AML-193 (cell line): ENCODE measurements at places on chromosomes 2 and 18.

- no peak for DNase-seq
Observed at GRCh38 chr2:86069091-86069685, 36.5 kb downstream of the POLR1A start.

DNA sequence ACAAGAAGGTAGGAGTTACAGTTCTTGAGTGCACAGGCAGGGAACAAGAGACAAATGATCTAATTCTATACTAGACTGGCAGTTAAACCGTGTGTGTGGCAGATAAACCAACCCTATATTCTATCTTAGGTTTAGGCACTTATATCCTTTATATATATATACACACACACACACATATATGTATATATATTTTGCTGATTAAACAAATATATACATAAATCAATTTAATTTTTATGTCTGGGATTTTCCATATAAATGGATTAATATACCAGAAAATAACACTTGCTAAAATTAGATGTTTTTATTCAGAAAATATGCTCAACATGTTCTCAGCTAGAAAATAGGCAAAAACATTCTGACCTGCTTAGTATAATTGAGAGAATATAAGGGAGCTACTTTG, 887.9 kb upstream of the KLHL29 start:
- DNase-seq, result no peak

- DNase-seq, result no peak
Observed at GRCh38 chr18:13511961-13512577, 214.3 kb downstream of the FAM210A start.

GRCh38 chr18:58893388-58894099, 28.9 kb downstream of the ZNF532 start:
- no peak for DNase-seq

DNA sequence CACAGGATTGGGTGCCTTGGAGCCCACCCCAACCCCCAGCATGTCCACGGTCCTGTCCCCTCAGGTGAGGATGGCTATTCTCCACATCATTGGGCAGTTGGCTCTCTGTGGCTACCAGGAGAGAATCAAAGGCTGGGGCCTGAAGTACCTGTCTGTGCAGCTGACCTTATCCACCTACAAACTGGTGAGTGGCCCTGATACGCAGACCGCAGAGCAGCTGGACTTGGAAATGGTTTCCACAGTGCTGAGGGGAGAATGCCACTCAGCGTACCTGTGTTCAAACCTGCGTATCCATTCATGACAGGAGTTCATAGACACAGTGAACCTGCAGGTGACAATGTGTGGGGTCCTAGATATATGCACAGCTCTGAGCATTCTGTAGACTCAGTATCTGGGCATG, 21.6 kb downstream of the MROH2A start:
- DNase-seq, result no peak

DNA sequence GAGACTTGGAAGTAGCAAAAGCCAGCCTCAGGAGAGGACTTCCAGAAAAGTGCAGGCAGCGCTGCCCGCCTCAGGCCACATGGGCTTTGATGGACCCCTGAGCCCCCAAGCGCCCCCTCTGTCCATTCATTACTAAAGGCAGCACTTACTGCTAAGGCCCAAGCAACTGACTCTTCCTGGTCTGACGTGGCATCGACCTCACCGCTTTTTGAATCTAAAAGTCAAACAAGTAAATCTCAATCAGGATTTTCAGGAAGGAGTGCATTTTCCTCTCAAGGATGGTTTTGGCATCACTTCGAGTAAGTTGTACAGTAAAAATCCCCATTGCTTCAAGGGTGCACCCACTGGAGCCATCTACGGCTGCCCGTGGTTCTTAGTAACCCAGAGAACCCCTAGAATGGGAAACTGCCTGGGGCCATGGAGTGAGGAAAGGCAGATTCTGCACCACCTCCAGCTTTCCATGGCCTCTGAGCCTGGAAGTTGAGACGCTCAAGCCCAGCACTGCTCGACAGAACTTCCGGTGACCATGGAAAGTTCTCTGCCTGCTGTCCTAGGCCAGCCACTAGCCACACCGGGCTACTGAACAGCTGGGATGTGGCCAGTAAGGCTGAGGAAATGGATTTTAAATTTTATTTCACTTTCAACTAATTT, 7.0 kb downstream of the HJURP start:
- no peak for DNase-seq

- DNase-seq, result no peak
Observed at GRCh38 chr2:127437781-127438726, 19.8 kb downstream of the PROC start.

DNA sequence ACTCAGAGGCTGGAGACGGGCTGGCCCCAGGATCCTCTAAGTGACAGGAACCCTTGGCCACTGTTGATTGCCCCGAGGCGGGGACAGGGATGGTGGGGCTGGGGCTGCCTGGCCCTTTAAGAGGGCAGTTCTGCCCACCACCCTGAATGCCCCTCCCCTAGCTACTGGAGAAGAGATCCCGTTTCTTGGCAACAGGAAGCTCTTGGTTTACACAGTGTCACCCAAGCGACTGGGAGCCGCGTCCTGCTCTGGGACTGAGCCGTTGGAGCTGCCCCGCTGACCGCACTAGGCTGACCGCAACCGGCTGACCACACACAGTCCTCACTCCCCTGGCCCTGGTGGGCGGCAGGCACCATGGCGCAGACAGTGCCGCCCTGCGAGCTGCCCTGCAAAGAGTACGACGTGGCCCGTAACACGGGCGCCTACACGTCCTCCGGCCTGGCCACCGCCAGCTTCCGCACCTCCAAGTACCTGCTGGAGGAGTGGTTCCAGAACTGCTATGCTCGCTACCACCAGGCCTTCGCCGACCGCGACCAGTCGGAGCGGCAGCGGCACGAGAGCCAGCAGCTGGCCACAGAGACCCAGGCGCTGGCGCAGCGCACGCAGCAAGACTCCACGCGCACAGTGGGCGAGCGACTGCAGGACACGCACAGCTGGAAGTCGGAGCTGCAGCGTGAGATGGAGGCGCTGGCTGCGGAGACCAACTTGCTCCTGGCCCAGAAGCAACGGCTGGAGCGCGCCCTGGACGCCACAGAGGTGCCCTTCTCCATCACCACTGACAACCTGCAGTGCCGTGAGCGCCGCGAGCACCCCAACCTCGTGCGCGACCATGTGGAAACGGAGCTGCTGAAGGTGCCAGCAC, at the start of gene TEKT4:
TSS of gene TEKT4 (plus strand) at position 205 of the 862 bp plus-strand sequence. CDS start at position 355, 150 bp downstream.
- no peak for DNase-seq

DNA sequence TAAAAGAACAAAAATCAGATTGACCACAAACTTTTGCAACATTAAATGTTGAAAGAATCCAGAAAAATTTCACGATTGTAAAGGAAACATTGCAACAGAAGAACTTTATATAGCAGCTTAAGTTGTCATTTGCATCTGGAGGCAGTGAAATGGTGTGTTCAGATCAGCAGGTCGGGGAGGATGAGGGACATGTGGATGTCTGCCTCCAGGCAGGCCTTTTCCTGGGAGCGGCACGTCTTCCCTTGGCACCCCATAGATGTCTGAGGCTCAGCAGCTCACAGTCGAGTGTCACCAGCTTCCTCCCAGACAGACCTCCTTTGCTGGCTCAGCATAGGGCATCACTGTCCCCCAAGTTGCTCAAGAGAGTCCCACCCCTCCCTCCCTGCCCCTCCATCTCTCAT, 44.3 kb upstream of the ASB1 start:
- DNase-seq, result peak; percentile 81

DNA sequence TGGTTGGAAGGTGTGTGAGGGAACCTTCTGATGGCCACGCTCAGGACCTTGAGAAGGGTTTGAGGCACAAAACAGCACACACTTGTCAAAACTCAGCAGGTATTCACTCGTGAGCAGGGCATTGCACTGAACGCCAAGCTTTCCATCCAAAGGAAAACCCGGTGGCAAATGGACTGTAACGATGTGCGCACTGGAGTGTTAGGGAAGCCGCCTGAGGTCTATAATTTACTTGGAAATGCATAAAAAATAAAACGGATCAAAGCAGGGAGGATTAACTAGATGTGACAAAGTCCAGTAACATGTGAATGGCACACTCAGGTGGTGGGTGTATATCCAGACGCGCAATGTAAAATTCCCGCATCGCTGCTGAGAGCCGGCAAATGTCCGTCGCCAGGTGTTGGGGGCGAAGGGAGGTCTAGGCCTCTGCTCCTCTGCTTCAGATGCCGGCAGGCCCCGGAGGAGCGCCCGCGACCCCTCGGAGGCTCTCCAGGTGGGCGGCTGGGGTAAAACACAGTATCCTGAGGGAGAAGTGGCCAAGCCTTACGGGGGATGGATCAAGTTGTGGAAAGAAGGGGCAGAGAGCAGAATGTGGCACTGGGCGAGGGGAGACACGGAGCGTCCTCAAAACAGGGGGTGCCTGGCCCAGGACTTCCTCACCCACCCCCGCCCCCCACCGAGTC, 15.3 kb downstream of the HES6 start:
- DNase-seq, result no peak

- no peak for DNase-seq
Observed at GRCh38 chr2:55093381-55093780, 43.1 kb upstream of the RTN4 start.
